ENCODE measurements at places on chromosomes 1 and 21.

DNA sequence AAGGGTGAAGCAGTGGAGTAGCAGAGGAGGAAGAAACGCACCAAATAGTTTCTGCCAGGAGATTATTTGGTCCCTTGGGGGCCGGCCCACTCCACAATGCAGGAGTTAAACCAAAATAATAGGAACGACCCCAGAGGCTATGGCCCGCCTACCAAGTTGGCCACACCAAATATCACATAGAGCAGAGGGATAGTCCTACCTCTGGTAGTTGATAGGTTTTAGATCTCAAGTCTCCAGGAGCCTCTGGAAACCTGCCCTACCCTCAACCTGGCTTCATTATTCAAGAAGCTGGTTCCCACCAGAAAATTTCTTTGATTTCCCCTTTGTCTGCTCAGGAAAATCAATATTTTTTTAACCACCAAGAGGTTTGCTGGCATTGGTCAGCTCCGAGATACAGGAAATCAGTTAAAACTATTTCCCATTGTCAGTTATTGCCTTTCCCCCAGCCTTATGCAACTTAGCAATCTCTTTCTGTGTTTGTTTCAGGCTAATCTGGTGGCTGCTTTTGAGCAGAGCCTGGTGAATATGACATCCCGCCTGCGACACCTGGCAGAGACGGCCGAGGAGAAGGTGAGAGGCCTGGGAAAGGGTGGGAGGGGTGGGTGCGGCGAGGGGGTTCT lies 35.5 kb upstream of the IPO9 start:
- H3K27ac ChIP-seq = peak overlapping the region; percentile 15
- H3K36me3 ChIP-seq = peaks cover 93% of the 10 kb centered on the region
- H3K4me3 ChIP-seq = no peak overlapping the region
- no peaks in the 10 kb centered on the region for H3K27me3 ChIP-seq
- H3K4me1 ChIP-seq = no peaks in the 10 kb centered on the region

DNA sequence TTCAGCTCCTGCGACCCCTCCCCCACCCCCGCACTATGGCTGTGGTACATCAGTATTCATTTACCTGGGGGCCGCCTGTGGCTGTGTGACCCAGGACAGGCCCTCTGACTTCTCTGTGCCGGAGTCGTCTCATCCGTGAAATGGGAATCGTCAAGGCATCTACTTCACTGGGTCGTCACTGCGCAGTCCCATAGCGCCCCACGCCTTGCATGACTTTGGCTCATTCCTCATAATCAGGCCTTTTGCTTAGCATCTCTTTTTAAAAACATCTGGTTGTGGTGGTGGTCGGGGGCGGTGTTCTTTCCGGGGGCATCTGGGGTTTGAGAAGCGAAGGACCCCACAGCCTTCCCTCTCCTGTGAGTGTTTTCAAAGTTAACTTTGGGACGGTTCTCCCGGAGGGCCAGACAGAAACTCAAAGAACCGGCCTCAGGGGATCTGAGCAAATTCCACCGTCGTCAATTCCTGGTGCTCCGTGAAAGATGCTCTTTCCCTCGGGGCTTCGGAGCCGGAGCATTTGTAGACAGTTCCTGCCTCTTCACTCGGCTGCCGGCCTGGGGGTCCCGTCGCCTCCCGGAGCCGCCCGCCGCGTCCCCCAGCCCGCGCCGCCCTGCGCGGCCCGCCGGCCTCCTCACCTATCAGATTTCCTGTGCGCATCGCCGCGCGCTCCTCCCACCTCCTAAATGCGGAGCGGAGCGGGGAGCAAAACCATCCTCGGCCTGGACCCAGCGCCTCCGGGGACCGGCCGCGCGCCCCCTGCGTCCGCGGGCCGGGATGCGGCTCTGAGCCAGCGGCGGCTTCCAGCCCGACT lies at the start of gene B3GALT5:
Gene B3GALT5, plus strand, starts transcription at position 708 of the 808 bp plus-strand sequence. CDS start 47,620 bp downstream, outside the sequence.
- H3K4me1 ChIP-seq = peaks cover 10% of the 10 kb centered on the region
- H3K27ac ChIP-seq = no peak within 1 kb of the TSS
- peak within 1 kb of the TSS; percentile 45 for H3K4me3 ChIP-seq
- no peaks in the 10 kb centered on the region for H3K36me3 ChIP-seq

- no peaks in the 10 kb centered on the region for H3K27me3 ChIP-seq
- peak overlapping the region; percentile 64 for H3K4me3 ChIP-seq
- peaks cover 16% of the 10 kb centered on the region for H3K4me1 ChIP-seq
- peaks cover 13% of the 10 kb centered on the region for H3K36me3 ChIP-seq
Measured at GRCh38 chr1:227733751-227734545, 1.2 kb downstream of the JMJD4 start.

- H3K4me3 ChIP-seq = no peak overlapping the region
- DNase-seq = no peak
- H3K27ac ChIP-seq = no peak overlapping the region
- H3K4me1 ChIP-seq = no peaks in the 10 kb centered on the region
- H3K27me3 ChIP-seq = no peaks in the 10 kb centered on the region
Measured at GRCh38 chr1:192958350-192958749, 100.8 kb downstream of the UCHL5 start.

GRCh38 chr1:204549313-204549712 lies 33.1 kb downstream of the MDM4 start:
- H3K27ac ChIP-seq = no peak overlapping the region
- H3K36me3 ChIP-seq = peaks cover 73% of the 10 kb centered on the region
- H3K4me1 ChIP-seq = no peaks in the 10 kb centered on the region
- no peaks in the 10 kb centered on the region for H3K27me3 ChIP-seq

DNA sequence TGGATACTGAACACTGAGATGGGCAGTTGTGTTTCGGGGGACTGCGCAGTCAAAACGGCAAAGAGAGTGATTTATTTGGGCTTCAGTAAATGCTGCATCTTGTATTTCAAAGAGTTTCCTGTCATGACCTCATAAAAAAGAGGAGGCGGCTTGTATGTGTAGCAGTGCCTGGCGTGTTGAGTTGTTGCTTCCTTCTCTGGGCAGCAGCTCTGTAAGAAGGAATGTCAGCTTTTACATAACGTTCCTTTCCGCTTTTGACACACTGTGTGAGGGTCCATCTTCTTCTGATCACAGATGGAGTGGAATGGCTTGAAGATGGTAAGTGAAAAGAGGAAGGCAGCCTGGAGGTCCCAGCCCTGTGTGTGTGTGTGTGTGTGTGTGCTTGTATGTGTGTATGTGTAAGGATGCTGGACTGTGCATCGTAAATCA lies 941 bp downstream of the ELAVL4 start:
- DNase-seq = peak; percentile 1
- no peak overlapping the region for H3K27ac ChIP-seq
- H3K36me3 ChIP-seq = no peaks in the 10 kb centered on the region
- no peaks in the 10 kb centered on the region for H3K27me3 ChIP-seq

- DNase-seq = no peak
- H3K36me3 ChIP-seq = no peaks in the 10 kb centered on the region
- H3K4me1 ChIP-seq = peaks cover 15% of the 10 kb centered on the region
- no peak overlapping the region for H3K4me3 ChIP-seq
- no peaks in the 10 kb centered on the region for H3K27me3 ChIP-seq
Measured at GRCh38 chr1:228408041-228408868, 1.6 kb upstream of the TRIM11 start.

DNA sequence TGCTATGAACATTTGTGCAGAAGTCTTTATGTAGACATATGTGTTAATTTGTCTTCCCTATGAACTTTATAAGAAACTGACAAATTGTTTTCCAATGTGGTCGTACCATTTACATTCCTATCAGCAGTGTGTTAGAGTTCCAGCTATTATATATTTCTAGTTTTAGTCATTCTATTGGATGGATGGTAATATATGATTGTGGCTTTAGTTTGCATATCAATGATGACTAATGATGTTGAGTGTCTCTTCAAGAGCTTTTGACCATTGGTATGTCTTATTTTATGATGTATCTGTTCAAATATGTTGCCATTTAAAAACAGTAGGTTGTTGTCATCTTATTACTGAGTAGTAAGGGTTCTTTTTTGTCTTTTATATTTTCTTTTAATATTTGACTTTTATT lies 16.2 kb upstream of the ZNF326 start:
- DNase-seq = no peak
- no peaks in the 10 kb centered on the region for H3K27me3 ChIP-seq
- H3K4me3 ChIP-seq = no peak overlapping the region
- H3K4me1 ChIP-seq = peaks cover 6% of the 10 kb centered on the region
- H3K36me3 ChIP-seq = no peaks in the 10 kb centered on the region

GRCh38 chr1:50917138-50918137 lies 42.6 kb downstream of the FAF1 start:
- no peak for DNase-seq
- H3K36me3 ChIP-seq = no peaks in the 10 kb centered on the region
- H3K27me3 ChIP-seq = no peaks in the 10 kb centered on the region

GRCh38 chr1:23168079-23168444 lies 594 bp downstream of the LUZP1 start:
- H3K27me3 ChIP-seq = no peaks in the 10 kb centered on the region
- no peaks in the 10 kb centered on the region for H3K36me3 ChIP-seq
- peaks cover 6% of the 10 kb centered on the region for H3K4me1 ChIP-seq
- peak overlapping the region; percentile 78 for H3K4me3 ChIP-seq
- H3K27ac ChIP-seq = peak overlapping the region; percentile 99

GRCh38 chr1:119737040-119737682 lies 25.4 kb downstream of the PHGDH start:
- no peaks in the 10 kb centered on the region for H3K36me3 ChIP-seq
- no peak overlapping the region for H3K4me3 ChIP-seq
- no peaks in the 10 kb centered on the region for H3K27me3 ChIP-seq

DNA sequence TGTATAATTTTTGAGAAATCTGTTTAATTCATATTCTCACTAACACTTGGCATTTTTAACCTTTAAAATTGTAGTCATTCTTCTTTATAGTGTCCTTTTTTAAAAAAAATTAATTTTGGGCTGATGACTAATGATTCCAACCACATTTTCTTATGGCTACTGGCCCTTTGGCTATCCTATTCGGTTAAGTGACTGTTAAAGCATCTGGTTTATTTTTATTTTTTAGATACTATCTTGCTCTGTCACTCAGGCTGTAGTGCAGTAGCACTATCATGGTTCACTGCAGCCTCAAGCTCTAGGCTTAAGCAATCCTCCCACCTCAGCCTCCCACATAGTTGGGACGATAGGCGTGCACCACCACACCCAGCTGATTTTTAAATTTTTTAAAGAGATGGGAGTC lies 723.2 kb upstream of the CXADR start:
- no peaks in the 10 kb centered on the region for H3K4me1 ChIP-seq
- H3K36me3 ChIP-seq = no peaks in the 10 kb centered on the region
- H3K27ac ChIP-seq = no peak overlapping the region
- DNase-seq = no peak
- no peaks in the 10 kb centered on the region for H3K27me3 ChIP-seq

DNA sequence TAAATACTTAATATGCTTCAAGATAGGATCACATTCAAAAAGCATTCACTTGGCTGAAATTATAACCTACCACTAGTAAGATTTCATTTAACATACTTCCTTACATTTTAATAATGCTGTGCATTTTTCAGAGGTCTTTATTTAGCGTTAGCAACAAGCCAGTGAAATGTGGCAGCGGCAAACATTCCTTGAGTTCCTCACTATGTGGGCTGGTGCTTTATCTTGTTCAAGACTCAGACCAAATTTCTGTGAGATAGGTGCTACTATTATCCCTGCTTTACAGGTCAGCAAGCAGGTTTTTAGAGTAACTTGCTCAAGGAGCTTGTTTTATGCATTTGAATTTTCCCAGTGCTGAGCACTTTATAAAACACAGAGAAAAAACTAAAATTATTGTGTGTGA lies 132.7 kb downstream of the PLPPR4 start:
- H3K27ac ChIP-seq = peak overlapping the region; percentile 3
- no peaks in the 10 kb centered on the region for H3K36me3 ChIP-seq
- no peaks in the 10 kb centered on the region for H3K27me3 ChIP-seq
- no peak overlapping the region for H3K4me3 ChIP-seq
- peak; percentile 15 for DNase-seq

- H3K4me1 ChIP-seq = peaks cover 9% of the 10 kb centered on the region
- no peak overlapping the region for H3K27ac ChIP-seq
- no peaks in the 10 kb centered on the region for H3K27me3 ChIP-seq
- no peaks in the 10 kb centered on the region for H3K36me3 ChIP-seq
- H3K4me3 ChIP-seq = no peak overlapping the region
- no peak for DNase-seq
Measured at GRCh38 chr1:19010995-19011844, 54.7 kb upstream of the IFFO2 start.

DNA sequence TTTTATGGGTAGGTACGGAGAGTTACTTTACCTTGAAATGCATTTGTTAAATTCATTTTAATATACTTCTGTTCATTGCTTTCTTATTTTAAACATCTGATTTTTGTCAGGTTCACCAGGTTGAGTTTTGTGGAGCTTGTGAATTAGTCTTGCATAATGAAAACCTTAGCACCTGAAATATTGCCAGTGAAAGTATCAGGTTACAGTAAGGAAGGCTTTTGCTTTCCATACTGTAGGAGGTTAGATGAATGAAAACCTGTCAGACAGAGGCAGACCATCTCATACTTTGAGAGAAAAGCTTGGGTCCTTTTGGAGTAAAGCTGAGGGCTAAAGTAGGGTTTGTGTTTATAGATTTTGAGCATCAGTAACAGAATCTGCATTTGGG lies 34.7 kb downstream of the THRAP3 start:
- DNase-seq = no peak
- peaks cover 30% of the 10 kb centered on the region for H3K4me1 ChIP-seq
- no peak overlapping the region for H3K4me3 ChIP-seq
- peaks cover 4% of the 10 kb centered on the region for H3K36me3 ChIP-seq
- H3K27me3 ChIP-seq = no peaks in the 10 kb centered on the region
- H3K27ac ChIP-seq = peak overlapping the region; percentile 73

GRCh38 chr1:1058088-1058905 lies 15.8 kb downstream of the RNF223 start:
- H3K27ac ChIP-seq = no peak overlapping the region
- H3K27me3 ChIP-seq = peaks cover 67% of the 10 kb centered on the region
- H3K4me1 ChIP-seq = peaks cover 4% of the 10 kb centered on the region
- no peaks in the 10 kb centered on the region for H3K36me3 ChIP-seq
- H3K4me3 ChIP-seq = no peak overlapping the region
- no peak for DNase-seq

DNA sequence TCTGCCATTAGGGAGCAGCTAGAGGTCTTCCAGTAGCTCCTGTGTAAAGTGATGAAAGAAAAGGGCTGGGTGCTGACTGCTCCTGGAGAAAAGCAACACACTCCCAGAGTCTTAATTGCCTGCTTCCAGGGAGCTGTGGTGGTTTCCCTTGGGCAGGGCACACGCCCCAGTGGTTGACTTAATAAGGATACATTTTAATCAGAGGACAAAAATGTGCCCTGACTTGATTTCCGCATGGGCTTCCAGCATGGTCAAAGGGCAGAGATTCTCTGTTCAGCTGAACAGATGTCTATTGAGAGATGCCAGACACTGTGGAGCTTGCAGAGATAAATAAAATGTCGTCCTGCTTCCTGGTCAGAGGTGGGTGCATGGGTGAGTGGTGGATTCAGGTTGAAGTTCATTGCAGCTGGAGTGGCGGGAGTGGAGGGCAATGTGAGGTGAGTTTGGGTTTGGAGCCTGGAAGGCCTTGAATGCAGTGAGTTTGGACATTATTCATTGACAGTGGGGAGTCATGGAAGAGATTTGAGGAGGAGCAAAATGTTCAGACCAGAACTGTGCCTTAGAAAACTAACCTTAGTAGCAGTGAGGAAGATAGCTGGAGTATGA lies 16.0 kb downstream of the QSOX1 start:
- H3K27ac ChIP-seq = no peak overlapping the region
- no peaks in the 10 kb centered on the region for H3K27me3 ChIP-seq
- DNase-seq = no peak
- H3K4me1 ChIP-seq = peaks cover 16% of the 10 kb centered on the region
- no peaks in the 10 kb centered on the region for H3K36me3 ChIP-seq
